Panc1 (cell line): ENCODE measurements at places on chromosomes 6 and 20.

DNA sequence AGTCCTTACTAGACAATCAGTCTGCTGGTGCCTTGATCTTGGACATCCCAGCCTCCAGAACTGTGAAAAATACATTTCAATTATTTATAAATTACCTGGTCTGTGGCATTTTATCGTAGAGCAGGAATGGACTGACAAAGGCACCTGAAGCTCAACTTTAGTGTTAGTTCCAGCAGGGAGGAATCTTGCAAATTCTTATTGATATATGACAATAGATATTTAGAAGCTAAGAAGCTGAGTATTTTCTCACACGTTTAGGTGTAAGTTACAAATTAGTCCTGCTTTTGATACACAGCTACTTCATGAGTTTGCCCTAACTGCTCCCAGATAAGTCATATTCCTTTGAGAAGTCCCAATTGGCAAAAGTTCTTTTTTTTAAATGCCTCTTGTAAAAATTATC lies 138.0 kb upstream of the ZNF217 start:
- no peak for DNase-seq

- DNase-seq: no peak
Measured at GRCh38 chr6:98764373-98764911, 69.9 kb upstream of the POU3F2 start.

GRCh38 chr6:117231466-117231865 lies 33.9 kb upstream of the VGLL2 start:
- no peak for DNase-seq

- DNase-seq: no peak
Measured at GRCh38 chr6:101195588-101195987, 197.9 kb upstream of the GRIK2 start.

- DNase-seq: no peak
Measured at GRCh38 chr20:40855269-40855668, 166.2 kb upstream of the MAFB start.

- DNase-seq: no peak
Measured at GRCh38 chr6:108250240-108250866, 10.5 kb downstream of the SNX3 start.

GRCh38 chr6:158805698-158806377 lies 13.3 kb downstream of the EZR start:
- DNase-seq: no peak

DNA sequence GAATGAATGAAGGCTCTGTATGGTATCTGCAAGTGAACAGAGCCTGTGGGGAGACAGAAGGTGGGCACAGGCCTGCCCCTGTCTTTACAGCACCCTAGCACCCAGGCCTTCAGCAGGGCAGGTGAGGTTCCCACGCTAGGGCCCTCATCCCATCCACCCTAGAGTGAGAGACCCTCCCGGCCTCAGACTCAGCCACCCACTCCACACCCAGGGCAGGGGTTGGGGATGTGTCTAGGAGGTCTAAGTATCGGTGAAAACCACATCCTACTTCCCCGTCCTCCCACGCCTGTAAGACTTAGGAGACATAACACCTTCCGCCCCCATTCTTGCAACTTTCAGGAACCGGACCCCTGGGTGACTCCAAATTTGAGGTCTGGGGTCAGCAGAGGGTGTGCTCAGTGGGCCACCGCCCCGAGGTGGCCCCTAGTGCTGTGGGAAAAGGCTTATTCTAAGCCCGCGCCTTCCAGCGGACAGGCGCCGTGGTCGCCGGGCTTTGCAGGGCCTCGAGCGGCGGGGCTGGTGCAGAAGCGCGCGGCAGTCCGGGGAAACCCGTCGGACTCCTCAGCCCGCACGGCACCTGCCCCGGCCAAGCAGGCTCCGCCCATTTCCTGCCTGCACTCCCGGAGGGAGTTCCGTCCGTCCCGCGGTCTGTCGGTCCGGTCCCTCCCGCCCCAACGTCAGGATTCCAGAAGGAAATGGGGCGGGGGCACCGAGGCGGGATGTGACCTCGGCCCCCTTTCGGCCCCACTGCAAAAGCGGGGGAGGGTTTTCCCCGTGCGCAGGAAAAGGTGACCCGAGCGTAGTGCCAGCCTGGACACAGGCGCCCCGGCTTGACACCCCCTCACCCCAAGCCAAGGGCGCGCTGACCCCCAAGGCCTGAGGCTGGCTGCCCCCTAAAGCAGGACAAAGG lies 868 bp downstream of the SAMD10 start:
- no peak for DNase-seq

DNA sequence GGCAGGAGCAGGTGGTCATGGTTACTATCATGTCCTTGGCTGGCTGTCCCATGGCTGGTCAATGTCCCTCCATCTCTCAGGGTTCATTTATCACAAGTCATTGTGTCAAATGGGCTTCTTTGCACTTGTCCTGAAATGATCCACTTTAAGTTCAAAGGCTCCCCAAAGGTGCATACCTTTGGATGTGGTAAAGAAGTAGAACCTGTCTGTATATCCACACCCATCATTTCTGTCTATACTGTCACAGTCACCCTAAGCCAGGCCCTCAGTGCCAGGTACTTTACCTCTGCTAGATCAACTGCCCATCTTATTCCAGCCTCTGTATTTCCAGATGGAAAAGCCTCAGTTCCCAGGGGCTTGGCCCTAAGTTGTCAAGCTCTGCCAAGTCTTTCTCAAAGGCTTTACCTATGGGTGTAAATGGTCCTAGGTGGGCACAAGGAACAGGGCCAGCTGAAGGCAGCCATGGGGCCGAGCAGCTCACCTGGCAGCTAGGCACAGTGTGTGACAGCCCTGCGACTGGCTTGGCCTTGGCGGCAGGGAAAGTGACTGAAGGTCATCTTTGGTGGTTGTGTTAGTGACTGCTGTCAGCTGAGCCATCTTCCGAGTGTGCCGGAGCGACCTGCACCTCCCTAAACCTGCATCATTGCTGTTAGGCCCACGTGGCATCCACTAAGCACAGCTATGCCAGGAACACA lies 198.4 kb downstream of the SYNDIG1 start:
- DNase-seq: no peak

- no peak for DNase-seq
Measured at GRCh38 chr20:53037621-53038020, 65.5 kb downstream of the TSHZ2 start.

DNA sequence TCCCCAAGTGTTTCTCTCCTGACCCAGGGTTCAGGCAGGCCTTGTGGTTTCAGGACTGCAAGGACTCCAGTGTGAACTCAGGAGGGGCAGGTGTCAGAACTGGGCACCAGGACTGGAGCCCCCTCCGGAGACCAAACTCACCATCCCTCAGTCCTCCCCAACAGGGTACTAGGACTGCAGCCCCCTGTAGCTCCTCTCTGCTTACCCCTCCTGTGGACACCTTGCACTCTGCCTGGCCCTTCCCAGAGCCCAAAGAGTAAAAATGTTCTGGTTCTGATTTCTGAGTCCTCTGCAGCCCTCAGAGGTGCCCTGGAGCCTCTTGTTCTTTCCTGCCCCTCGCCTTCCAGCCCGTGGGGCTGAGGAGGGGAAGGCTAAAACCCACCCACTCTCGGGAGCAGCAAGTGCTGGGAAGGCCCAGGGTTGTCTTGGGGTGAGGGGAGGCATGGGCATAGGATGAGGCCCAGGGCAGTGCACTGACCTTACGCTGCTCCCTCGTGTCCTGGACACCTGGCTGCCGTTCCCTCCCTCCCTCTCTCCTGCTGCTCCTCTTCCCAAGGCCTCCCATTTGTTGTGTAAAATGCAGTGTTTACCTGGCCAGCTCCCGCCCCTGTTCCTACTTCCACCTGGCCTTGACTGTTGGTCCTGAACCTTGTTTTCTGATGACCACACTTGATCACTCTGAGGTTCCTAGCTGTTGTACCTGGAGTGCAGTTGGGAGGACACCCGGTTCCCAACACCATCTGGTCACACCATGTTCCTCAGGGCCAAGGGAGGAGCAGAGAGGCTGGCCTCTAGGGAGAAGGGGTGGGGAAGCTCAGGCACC lies 9.9 kb downstream of the CNPY3 start:
- DNase-seq: no peak

- DNase-seq: no peak
Measured at GRCh38 chr6:20313960-20314530, 87.6 kb upstream of the E2F3 start.

- DNase-seq: no peak
Measured at GRCh38 chr6:135323202-135323668, 142.1 kb downstream of the MYB start.

DNA sequence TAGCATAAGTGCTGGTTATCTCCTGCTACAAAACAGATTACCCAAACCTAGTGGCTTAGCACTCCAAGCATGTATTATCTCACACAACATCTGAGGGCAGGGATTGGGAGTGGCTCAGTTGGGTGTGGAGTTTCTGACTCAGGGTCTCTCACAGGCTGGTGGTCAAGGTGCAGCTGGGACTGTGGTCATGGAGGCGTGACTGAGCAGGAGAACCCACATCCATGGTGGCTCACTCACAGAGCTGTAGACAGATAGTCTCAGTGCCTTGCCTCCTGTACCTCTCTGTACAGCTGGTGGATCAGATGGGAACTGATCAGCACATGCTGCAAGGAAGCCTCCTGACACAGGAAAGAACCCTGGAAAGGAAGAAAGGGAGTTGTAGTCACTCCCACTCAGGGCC lies 83.1 kb upstream of the CST7 start:
- DNase-seq: no peak

GRCh38 chr20:10172998-10173655 lies 45.5 kb upstream of the SNAP25 start:
- no peak for DNase-seq

- no peak for DNase-seq
Measured at GRCh38 chr6:38867726-38868125, 152.6 kb downstream of the DNAH8 start.

DNA sequence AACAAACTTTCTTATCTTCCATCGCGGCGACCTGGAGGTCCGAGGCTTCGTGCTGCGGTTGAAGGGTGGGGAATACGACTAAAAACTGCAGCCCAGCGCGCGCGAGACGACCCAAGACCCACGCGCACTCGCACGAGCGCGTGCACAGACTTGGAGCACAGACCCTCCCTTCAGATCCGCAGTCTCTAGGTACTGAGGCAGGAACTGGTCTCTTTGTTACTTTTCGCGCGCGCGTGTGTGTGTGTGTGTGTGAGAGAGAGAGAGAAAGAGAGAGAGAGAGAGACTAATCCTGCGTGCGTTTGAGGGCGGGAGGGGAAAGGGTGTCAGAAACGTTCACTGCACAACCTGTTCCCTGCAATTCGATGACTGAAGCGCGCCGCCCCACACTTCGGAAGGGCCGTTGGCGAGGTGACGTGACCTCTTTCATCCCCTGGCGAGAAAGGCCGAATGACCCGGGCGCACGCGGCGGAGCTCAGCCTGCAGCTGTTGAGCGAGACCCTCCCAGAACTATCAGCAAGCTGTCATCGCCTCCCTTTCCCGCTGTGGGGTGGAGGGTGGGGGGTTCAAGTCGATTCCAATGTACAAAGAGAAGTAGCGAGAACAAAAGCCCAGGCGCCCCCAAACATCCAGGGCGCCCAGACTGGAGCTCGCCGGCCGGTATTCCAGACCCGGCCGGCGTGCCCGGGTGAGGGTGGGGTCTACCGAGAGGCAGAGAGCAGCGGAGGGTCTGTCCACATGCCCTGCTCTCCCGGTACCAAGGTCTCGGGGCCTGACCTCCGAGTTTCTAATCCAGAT lies 1.5 kb upstream of the TUBB2B start:
- DNase-seq: no peak

- DNase-seq: no peak
Measured at GRCh38 chr6:18550119-18550518, 163.0 kb downstream of the RNF144B start.
